ENCODE measurements at places on chromosomes 4 and X.

- no peak for DNase-seq
Observed at GRCh38 chrX:1023676-1024075, 188.8 kb downstream of the CRLF2 start.

DNA sequence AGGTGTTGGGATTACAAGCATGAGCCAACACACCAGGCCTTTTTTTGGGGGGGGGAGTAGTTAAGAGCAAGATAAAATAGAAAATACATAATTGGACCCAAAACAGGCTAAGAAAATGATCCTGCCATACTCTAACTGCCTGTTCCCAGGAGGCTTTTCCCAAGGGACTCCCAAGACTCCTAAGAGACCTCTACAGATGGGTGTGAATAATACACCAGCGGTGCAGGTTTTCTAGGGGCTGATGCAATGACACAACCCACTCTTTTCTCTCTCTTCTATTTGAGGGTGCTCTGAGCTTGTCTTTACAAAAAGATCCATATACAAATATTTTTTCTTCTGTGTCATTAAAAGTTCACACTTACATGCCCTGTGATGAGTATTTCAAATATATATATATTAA is 116.9 kb downstream of the RASL11B start:
- no peak for DNase-seq

DNA sequence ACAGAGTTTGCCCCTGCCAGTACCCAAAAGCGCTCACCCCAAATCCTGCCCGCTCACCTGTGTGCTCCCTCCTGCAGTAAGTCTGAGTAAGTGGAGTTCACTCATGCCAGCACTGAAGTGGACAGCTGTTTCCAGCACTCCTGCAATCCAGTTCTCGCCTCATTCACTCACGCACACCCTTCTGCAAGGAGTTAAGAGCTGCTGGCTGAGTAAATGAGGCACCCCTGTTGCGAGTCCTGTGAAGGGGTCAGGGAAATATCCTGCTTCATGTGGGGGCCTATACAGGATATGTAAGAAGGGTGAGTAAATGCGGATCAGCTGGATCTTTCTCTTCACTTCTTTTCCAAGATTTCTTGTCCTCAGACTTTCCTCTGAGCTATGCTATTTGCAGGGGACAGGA is 23.5 kb downstream of the CXCL8 start:
- DNase-seq, result no peak

DNA sequence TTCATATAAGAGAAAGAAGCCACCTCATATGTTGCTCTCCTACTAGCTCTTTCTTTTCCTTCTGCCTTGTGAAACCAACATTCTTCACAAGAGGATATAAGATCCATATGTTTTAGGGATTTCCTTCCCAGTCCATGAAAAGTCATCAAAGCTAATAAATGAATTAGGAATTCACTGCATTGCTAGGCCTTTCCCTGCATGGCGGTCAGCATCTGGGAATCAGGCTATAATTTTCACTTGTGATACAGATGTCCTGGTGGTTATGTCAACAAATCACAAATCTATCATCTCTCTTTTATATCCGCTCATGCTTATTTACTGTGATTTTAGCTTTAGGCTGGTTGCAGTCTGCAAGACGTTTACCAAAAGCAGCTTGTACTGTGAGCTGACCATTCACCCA is 510.0 kb downstream of the NLGN4X start:
- no peak for DNase-seq

DNA sequence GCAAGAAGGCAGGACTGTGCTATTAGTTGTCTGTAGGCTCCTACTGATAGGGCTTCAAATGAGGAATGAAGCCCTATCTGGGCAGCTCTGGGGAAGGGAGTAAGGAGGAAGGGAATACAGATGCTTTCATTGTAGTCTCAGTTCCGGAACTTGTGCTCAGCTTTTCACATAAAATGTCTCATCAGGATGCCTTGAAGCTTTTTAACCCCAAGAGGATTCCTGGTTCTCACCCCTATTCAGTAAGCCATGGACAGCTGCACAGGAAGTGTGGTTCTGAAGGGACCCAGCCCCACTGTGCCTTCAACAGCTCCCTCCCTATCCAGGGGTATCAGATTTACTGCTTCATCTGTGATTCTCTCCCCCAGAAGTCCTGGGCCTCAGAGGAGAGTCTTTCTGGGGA is 5.0 kb downstream of the ARMCX5 start:
- DNase-seq, result no peak

- DNase-seq, result no peak
Observed at GRCh38 chr4:153931804-153932203, 142.9 kb upstream of the SFRP2 start.

- DNase-seq, result no peak
Observed at GRCh38 chr4:45063696-45064095, 337.3 kb upstream of the GNPDA2 start.

GRCh38 chr4:56976837-56977320 is 527 bp downstream of the NOA1 start:
- no peak for DNase-seq

DNA sequence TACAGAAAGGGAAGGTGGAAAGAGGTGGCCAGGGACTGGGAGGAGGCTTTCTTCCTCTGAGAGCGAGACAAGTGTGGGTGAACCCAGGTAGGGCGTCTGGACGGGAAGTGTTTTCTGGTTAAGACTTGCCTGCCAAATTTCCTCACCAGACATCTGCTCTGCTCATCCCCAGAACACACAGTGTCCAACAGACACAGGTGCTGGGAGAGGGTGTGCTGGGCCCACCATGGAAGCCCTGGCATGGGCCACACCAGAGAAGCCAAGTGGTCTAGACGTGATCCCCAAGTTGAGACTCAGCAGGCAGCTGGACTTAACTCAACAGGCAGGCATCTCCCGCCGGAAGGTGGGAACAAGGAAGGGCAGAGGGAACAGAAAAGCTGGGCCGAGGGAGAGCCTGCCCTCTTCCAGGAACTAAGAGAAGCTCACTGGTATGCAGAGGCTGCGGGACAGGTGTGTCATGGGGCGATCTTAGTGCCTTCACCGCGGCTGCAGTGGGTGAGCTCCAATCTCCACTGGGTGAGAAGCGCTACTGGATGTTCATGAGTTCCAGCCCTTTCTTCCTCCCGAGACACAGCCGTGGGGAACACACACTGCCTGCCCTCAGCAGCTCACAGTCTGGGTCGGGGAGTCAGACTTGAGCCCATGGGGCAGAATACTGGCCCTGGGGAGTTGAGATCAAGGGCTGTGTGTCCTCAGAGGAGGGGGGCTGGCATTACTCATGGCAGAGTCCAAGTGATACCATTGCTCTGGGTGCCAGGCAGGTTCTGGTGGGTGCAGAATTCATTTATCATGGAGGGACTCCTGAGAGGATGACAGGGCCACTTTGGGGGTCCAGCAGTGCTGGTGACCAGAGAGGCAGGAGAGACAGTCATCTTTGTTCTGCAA is 110.2 kb downstream of the CPZ start:
- no peak for DNase-seq

DNA sequence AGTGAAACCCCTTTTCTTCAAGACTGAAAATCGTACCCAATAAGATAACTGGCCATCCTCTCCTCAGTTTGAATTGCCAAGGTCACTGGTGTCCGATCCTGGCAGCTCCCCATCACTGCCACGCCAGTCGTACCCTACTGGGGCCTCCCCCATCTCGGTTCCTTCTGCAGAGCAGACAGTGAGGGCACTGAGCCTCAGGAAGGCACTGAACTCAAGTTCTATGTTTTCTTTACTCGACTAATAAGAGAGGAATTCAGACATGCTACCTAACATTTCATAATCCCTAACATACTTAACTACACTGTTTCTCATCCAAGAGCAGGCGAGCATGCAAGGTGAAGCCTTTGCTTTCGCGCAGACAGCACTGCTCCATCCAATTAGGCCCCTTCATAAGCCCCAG is 23.4 kb downstream of the ZFYVE28 start:
- DNase-seq, result no peak

DNA sequence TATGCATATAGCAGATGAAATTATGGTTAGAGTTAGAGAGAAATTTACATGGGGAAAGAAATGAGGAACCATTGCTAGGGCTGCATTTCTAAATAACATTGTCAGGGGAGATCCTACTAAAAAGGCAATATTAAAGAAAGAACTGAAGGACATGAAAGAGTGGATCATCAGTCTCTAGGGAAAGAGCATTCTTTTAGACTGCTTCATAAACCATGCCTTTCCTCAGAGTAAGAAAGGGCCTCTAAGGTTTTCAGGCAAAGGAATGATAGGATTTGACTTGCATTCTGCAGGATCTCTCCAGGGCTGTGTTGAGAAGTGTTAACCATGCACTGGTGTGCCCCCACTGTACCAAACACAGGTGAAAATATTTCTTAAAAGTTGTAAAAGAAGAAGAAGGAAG is 385.4 kb upstream of the MAD2L1 start:
- DNase-seq, result no peak

GRCh38 chr4:160184884-160185283 is 1082.0 kb downstream of the RAPGEF2 start:
- no peak for DNase-seq

GRCh38 chr4:129037093-129037492 is 56.2 kb downstream of the SCLT1 start:
- no peak for DNase-seq

DNA sequence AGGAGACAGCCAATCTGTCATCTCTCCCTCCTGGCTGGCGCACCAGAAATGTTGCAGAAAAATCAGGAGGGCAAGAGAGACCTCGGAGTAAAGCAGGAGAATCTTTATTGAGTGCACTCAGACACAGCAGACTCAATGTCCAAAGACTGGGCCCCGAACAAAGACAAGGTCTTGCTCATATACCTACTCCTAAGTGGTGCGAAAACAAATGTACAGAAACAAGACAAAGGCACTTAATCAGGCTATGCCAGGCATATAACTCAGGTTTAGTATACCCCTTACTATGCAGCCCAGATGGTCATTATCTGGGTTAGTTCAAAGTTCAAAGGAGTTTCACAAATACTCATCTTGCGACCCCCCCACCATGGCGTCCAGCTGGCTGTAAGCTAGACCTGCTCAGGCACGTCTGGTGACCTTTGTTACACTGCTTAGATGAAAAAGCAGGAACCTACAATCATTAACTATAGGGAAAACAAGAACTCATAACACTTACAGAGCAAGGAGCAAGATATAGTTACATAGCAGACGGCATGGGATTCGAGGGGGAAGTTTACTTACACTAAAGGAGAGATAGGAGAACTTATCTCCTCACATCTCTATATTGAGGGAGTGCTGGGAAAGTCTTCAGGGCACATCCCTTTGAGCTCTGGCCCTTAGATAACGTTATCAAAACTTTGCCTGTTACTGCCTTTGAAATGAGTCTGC is 27.5 kb downstream of the SULT1E1 start:
- DNase-seq, result no peak

DNA sequence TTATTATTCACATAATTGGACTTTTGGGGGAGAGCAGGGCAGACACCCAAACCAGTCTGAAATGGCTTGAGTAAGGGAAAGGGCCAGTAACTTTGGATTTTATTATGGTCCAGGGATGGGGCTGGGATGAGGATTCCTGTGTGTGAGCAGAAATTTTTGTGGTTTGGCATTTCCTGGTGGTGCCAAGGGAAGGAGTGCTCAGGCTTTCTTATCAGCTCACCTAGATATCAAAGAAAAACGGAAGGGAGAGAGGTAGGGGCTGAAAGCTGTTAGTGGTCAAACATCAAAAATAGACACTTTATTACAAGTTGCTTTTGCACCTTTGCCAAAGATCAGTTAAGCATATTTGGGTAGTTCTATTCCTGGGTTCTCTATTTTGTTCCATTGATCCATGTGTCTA is 128.5 kb upstream of the DIPK2B start:
- no peak for DNase-seq

DNA sequence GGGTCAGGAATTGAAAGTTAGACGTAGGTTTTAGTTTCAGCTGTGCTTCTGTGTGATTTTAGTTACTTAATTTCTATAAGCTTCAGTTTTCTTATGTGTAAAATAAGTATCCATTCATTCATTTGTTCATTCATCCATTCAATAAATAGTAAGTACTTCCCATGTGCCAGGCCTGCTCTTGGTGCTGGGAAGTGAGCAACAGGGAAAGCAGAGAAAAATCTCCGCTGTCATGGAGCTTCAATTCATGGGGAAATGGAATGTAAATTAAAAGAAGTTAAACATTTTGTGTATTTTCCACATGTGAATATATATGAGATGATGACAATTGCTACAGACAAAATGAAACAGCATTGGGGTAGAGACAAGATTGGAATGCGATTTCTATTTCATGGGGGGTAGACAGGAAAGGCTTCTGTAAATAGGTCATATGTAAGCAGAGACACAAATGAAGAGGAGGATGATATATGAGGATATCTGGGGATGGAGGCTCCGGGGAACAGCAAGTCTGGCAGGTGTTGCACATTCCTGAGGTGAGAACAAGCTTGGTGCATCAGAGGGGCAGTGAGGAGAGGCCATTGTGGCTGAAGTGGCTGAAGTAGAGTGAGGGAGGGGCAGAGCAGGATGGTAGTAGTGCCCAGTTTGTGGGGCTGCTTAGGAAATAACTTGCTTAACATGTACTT is 66.2 kb downstream of the FHIP1A start:
- DNase-seq, result no peak

DNA sequence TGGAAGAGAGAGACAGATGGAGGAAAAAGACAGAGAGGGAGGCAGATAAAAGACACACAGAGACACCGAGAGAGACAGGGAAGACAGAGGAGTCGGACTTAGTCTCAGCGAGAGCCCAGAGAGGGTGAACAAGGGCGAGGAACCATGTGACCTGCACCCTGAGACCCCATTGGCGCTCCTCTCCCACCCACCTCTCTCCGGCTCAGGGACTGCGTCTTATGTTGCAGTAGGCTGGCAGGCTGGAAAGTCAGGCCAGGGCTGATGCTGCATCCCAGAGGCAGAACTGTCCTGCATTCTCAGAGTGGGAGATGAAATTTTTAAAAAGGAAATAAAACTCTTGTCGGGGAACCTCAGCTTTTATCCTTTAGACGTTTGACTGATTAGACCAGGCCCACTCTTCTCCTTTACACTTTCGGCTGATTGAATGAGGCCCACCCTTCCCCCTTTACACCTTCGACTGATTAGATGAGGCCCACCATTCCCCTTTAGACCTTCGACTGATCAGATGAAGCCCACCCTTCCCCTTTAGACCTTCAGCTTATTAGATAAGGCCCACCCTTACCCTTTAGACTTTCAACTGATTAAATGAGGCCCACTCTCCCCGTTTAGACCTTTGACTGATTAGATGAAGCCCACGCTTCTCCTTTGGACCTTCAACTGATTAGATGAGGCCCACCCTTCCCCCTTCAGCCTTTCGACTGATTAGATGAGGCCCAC is 29.5 kb upstream of the IL3RA start:
- no peak for DNase-seq

GRCh38 chr4:67922697-67923096 is 38.9 kb upstream of the TMPRSS11D start:
- DNase-seq, result no peak

- DNase-seq, result no peak
Observed at GRCh38 chr4:87035881-87036509, 101.2 kb downstream of the AFF1 start.

GRCh38 chr4:165096776-165097175 is 15.9 kb downstream of the TMEM192 start:
- DNase-seq, result no peak

- no peak for DNase-seq
Observed at GRCh38 chrX:15170927-15171326, 99.0 kb downstream of the ASB9 start.

- no peak for DNase-seq
Observed at GRCh38 chrX:13271511-13271910, 48.3 kb downstream of the ATXN3L start.
